ENCODE measurements at places on chromosomes 2 and 18.
A peak's percentile ranks its signal among the peaks of the same experiment; 100 is the strongest.

- peak; percentile 47 for DNase-seq
These were observed 6.8 kb downstream of the WDPCP start for GRCh38 chr2:63581298-63581961.

DNA sequence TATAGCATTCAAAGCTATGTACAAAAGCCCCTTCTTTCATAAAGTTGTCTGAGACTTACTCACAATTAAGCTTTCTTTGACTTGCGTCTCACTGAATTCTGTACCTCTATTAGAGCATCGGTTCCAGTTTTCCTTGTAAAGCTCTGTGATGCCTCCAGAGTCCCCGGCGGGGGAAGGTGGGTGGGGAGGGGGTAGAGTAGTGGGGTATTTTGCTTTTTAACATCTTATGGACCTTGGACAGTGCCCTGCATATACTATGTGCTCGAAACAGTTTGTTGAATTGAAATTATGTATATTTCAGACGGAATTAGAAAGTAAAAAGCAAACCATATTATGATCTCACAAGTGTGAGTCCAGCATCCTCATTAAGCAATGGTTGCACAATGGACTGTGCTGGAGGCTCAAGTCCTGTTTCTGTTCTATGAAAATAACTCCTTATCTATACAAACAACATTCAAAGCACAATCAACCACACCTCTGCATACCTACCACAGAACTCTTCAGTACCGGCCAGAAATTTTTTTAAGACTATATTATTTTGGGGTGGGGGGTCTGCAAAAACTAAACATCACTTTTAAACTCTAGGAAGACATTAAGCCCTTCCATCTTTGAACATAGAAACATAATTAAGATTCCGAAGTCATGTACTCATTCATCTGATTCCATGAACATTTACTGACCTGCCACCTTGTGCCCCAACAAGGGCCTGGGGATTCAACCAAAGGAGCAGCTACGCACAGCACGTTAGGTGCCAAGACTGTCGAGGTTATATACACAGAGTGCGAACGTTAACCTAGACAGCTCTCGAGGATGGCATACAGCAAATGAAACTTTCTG lies 908 bp downstream of the STAT1 start:
- no peak for DNase-seq

DNA sequence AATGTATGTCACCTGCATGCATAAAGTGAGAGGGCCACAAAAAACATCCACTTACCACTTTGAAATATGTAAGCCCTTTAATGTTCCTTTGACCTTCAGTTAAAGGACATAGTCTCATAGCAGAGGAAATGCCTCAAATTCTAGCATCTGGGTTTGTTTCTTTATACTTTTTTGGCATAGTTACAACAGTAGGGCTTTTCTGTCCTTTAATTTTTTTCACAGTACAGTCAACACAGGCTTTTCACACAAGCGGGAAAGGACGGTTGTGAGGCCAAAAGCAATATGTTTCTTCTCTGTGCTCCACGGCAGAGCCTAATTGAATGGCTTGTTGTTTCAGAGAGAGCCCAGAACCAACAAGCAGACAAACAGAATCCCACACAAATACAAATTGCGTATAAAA lies 57.6 kb downstream of the CRIM1 start:
- no peak for DNase-seq

DNA sequence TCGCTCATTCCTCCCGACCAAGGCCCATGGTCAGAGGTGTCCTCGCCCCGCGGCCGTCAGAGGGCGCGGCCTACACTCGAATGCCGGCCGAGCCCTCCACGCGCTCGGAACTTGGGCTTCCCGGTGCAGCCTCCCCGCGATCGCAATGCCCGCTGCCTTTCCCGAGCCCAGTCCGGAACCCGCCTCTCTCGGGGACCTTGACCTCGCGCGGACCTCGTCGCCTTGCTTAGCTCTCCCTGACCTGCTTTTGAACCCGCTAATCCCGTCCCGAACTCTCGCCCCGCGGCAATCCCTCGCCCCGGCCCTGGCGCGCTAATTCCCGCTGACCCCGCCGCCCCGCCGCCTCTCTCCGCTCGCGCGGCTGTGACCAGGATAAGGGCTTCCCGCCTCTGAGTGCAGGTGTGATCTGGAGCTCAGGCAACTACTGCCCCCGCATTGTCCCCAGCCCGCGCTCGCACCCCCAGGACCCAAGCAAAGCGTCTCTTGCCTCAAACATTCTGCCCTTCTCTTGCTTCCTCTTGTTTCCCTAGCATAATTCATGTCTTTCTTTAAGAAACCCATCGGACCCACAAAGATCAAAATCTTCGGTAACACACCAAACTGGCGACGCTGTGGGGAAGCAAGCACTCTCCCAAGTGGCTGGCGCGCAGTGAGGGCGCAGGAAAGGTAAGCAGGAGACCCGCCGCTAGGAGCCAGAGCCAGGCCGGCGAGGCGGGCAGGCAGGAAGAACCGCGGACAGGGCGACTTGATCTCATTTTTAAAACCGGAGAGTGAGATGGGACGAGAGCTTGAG lies 46.6 kb upstream of the ATP6V1B1 start:
- no peak for DNase-seq

DNA sequence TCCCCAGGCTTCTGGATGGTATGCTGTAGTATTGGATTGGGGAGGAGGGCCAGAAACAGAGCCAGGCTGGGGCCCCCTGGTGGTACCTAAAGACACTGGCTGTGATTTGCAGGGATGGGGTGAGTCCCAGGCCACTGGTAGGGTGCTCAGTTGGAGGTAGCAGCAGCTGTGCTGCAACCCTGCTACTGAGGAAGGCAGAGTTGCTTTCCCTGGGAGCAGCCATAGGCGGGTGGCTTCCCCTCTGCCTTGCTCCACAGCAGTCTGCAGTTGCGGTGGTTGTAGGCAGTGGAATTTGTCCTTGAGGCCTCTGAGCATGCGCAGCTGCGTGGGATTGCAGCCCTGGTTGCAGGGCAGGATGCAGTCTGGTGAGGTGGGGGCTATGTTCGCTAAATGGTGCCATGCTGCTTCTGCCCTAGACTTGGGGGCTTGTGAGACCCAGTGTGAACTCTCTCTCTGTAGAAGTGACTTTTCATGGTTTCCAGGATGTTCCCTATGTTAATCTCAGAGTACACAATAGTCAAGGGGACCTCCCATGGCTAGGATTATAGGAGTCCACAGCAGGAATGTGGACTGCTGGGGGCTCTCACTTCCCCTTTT lies 443.5 kb downstream of the XIRP2 start:
- DNase-seq = no peak

GRCh38 chr2:109439986-109440385 lies 173.8 kb downstream of the SEPTIN10 start:
- no peak for DNase-seq

DNA sequence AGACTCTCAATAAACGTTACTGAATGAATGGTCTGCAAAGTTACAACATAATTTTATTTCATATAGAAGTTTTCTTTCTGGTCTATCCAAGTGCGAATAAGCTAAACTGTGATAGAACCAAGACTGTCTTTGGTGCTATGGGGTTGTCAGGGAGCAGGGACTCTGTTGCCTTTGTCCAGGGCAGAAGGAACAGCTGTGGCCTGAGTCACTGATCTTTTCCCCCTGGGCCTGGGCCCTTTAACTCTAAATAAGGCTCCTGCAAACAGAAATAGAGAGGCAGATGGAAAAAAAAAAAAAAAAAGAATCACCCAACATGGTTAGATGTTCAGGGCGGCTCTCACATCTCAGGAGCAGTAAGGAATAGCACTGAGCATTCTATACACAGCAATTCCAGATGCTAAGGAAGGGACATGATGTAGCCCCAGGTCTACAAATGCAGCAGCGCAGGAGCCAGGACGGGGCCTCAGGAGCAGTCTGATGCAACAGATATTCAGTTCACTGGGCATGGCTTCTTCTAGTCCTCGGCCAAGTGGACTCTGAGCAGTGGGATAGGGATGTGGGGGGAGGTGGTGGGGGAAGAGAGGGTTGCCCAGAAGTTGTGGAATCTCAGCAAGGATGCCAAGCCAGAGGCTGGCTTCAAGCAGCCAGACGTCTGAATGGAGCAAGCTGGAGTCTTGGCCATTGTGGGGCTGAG lies 247.1 kb upstream of the SIX2 start:
- no peak for DNase-seq

DNA sequence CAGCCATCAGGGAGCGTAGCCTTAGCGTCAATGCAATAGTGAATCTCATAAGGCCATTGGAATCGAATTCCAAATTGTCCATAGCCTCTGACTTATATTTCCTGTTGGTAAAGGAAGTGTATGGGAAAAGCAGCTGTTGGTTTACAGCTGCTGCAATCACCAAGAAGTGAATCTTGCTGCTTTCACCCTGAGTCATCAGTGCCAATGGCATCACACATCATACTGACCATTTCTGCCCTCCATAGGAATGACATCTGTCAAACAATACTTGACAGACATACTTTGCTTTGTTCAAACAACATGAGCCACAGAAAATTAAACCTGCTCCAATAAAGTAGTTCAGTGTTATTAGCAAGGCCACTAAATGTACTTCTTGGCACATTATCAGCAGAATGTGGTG lies 111.2 kb upstream of the KLHL29 start:
- DNase-seq = no peak

DNA sequence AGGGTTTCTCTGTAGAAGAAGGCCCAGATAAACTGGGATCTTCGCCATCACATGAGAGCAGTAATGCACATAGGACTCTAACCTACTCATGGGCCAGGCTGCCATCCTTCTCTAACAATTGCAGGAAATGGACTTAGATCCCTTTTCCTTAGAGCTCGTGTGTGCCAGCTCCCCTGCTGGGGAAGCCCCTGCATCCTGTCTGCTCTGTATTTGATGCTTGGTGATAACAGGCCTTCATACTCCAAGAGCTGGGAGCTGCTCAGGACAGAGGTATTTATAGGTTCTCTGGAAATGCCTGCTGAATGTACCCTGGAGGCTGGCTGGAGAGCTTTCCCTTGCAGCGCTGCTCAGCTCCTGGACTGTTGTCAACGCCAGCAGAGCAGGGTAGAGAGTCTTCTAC lies 249.6 kb downstream of the MTX2 start:
- no peak for DNase-seq

- DNase-seq = no peak
These were observed 240.7 kb upstream of the FAM98A start for GRCh38 chr2:33839791-33840190.

DNA sequence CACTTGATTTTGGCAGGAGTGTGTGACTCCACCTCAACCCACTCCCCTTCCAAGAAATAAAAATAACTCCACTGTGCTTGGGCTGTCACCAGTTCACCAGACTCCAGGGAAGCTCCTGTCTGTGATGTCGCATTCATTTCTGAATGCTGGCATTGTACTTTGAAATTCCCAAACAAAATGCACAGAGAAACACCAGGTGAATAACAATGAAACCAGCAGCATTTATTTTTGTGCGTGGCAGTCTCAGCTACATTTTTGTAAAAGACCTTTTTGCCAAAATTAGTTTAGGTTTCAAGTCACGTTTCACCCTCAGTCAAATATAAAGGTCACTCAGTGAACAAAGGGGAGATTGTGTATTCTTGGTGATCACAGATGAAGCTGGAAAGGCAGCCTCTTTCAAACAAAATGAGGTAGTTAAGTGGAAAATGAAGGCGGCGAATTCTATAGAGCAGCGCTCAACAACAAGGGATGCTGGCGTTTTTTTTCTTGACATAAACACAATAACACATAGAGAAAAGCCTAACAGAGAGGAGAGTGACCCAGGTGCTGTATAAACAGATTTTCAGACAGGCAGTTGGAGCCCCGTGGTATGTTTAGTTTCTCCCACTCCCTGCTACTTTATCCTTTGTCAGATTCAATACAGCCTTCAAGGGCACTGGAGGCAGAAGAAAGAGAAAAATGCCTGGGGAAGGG lies 210.3 kb upstream of the GCFC2 start:
- DNase-seq = no peak

DNA sequence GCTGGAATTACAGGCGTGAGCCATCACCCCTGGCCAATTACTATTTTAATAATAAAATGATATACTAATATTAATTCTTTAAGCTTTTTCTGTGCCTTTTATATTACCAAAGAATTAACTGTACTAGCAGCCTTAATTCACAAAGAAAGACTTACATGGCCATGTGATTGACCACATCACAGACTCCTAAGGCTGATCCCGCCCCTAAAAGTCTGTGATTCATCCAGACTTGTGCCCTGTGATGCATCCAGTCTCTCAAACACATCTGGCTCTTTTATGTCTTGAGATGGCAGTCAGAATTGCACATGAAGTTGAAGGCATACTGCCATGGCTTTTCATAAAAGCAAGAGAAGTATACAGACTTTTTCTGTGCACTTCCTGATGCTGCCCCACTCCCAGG lies 91.7 kb downstream of the DTNA start:
- DNase-seq = peak; percentile 25

Measured in GM04503 (cell line).